T-helper 2 cell treated with Interferon-gamma antibody and Interleukin-4, amounts not matched to agents 5 μg/mL and 100 μg/mL, for 36 hours (primary cell): ENCODE measurements at places on chromosomes 13 and 19.

- H3K4me3 ChIP-seq, result no peak overlapping the region
- H3K4me1 ChIP-seq, result peaks cover 3% of the 10 kb centered on the region
- no peaks in the 10 kb centered on the region for H3K27me3 ChIP-seq
- H3K36me3 ChIP-seq, result no peaks in the 10 kb centered on the region
- H3K27ac ChIP-seq, result peak overlapping the region; percentile 7
Measured at GRCh38 chr19:1840541-1841115, 7.7 kb downstream of the REXO1 start.

DNA sequence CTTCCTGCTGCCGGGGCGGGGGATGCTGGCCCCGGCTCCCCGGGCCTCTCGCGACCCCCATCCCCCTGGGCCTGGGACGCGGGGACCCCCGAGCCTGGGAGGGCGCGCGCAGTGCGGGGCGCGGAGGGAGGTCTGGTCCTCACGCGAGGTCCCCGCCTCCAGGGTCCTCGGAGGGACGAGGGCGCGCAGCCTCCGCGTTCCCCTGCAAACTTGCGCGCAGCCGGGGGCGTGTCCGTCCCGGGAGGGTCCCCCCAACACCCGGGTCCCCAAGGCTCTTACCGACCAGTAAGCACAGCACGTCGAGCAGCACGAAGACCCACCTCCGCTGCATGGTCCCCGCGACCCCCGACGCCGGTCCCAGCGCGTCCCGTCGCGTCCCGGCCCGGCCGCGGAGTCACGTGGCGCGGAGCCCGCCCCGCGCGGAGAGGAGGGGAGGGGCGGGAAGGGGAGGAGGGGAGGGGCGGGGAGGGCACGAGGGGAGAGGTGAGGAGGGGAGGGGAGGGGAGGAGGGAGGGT, at the start of gene PLPP2:
TSS of gene PLPP2 (minus strand) at position 398 of the 516 bp plus-strand sequence. CDS start at position 331, 67 bp downstream.
- no peak for DNase-seq
- H3K36me3 ChIP-seq, result no peaks in the 10 kb centered on the region
- H3K27me3 ChIP-seq, result peaks cover 39% of the 10 kb centered on the region
- H3K4me1 ChIP-seq, result no peaks in the 10 kb centered on the region
- no peak within 1 kb of the TSS for H3K4me3 ChIP-seq

DNA sequence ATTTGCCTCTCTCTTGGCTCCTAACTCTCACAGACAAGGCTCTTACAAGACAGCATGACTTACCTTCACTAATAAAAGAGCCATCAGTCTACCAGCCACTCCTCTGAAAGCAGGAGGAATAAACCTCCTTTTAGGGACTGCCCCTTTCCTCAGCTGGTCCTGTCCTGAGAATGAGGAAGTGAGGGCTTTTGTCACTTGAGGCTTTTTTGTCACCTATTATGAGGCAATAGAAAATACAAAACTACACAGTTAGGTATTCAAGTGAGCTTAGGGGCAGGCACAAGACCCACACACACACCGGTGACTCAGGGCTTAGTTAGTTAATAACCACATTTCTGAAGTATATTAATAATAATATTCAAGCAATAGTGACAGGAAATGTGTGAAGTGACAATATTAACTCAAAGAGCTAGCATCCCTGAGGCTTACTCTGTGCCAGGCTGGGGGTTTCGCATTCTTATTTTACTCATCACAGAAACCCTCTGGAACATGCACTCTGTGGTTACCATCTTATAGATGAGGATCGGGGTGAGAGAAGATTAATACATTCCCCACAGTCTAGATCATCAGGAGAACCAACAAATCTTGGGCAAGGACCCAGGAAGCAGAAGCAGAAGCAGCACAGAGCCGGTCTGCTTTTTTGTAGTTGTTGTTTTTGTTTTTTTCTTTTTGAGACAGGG, 379.9 kb downstream of the LIG4 start:
- no peaks in the 10 kb centered on the region for H3K36me3 ChIP-seq
- DNase-seq, result no peak
- no peak overlapping the region for H3K27ac ChIP-seq
- H3K27me3 ChIP-seq, result no peaks in the 10 kb centered on the region
- H3K4me1 ChIP-seq, result no peaks in the 10 kb centered on the region

DNA sequence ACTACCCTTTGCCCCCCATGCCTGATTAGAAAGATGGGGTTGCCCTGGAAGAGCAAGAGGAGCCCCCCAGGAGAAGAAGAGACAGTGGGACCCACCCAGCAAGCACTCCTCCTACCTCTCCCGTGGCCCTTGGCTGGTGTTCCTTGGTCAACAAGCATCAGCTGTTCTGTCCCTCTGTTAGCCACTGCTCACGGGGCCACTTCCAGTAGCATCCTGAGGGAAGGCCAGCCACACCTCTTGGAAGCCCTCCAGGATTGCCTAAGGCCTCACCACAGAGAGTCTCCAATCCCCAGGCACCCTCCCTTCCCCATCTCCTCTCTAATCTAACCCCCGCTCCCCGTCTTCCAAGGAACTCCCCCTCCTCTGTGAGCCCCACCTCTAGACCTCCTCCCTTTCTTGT, 15.1 kb upstream of the DPP9 start:
- H3K27ac ChIP-seq, result no peak overlapping the region
- H3K4me1 ChIP-seq, result peaks cover 1% of the 10 kb centered on the region
- peaks cover 1% of the 10 kb centered on the region for H3K27me3 ChIP-seq
- H3K36me3 ChIP-seq, result no peaks in the 10 kb centered on the region
- DNase-seq, result no peak

DNA sequence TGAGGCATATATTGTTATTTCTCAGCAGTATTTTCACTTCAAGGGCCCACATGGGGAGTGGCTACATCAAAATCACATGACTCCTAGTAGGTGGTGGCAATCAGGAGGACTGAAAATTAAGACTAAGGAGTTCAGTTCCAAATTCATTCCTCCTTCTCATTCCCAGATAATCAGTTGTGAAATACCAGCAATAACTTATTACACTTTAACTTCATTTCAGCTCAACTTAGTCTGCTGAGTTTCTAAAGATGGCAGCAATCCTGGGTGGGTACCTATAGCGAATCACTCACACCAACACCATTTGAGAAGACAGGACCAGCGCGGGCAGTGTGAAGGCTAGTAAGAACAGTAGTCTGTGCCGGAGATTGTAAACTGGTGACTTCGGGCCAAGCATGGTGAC, 63.9 kb upstream of the SLC10A2 start:
- no peaks in the 10 kb centered on the region for H3K36me3 ChIP-seq
- H3K4me1 ChIP-seq, result no peaks in the 10 kb centered on the region
- no peak for DNase-seq

DNA sequence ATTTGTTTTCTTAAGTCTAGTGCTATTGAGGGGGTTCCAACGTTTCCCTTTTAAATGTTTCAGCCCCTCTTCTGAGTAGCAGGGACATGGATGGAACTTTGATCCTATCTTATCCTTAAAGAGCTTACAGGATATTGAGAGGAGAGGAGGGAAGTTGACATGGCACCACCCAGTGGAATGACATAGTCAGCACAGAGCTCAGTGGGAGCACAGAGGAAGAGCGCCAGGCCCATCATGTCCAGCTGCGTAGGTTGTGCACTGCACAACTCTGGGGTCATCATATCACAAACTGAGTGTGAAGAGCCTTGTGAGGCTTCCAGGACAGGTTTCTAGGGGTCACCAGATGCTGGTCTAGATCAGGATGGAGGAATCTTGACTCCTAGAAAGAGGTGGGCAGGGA, 4.6 kb upstream of the CDC42EP5 start:
- H3K36me3 ChIP-seq, result no peaks in the 10 kb centered on the region
- DNase-seq, result no peak
- H3K4me1 ChIP-seq, result peaks cover 15% of the 10 kb centered on the region
- H3K4me3 ChIP-seq, result no peak overlapping the region
- no peak overlapping the region for H3K27ac ChIP-seq

- peaks cover 11% of the 10 kb centered on the region for H3K4me1 ChIP-seq
- peaks cover 10% of the 10 kb centered on the region for H3K36me3 ChIP-seq
- H3K4me3 ChIP-seq, result no peak overlapping the region
- no peak overlapping the region for H3K27ac ChIP-seq
- peaks cover 26% of the 10 kb centered on the region for H3K27me3 ChIP-seq
Measured at GRCh38 chr19:4199699-4200293, 17.3 kb downstream of the ANKRD24 start.

DNA sequence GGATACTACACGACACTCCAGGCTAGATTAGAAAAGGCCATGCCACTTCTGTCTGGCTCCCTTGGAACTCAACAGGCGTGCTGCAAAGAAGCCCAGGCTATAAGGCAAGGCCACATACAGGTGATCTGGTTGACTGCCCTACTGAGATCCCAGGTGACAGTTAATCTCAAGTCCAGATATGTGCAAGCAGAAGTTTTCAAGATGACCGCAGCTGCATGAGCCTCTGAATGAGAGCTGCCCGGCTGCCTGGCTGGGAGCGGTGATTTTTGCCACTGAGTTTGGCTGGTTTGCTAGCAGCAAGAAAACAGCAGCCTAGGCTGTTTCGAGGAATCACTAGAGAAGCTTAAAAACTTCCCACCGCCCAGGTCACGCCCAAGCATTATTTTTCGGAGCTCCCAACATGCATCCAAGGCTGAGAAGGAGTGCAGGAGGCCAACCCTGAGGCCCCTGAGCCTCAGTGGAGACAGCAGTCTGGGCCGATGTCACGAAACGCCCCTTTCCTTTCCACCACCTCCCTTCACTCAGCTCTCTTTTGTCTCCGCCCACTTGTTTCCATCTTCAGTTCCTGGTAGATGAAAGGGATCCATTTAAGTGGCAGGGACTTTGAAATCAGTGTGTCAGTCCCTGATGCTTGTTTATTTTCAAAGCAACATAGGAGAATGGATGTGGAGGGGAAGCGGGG, 14.0 kb upstream of the URI1 start:
- peaks cover 8% of the 10 kb centered on the region for H3K27me3 ChIP-seq
- no peak overlapping the region for H3K4me3 ChIP-seq
- DNase-seq, result no peak
- peaks cover 10% of the 10 kb centered on the region for H3K4me1 ChIP-seq

DNA sequence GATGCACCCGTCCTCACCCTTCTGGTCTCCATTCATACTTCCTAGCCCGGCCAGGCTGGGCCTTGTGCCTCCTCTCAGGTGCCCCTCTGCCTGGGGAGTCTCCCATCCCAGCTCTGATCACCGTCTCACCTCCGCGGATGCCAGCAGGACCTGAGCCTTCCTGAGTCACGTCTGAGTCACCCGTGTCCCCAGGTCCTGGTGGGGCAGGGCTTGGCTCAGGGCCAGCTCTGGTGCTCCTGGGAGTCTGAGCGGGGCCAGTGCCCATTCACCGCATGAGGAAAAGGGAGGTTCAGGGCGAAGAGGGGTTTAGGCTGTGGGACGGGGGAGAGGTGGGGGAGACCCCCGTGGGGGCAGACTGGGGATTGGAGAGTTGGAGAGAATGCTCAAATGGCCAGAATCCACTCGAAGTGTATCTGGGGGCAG, 593 bp downstream of the ATP8B3 start:
- no peaks in the 10 kb centered on the region for H3K27me3 ChIP-seq
- H3K27ac ChIP-seq, result peak overlapping the region; percentile 87
- peaks cover 14% of the 10 kb centered on the region for H3K4me1 ChIP-seq
- peak; percentile 36 for DNase-seq

- peaks cover 7% of the 10 kb centered on the region for H3K36me3 ChIP-seq
- no peak overlapping the region for H3K27ac ChIP-seq
- no peak overlapping the region for H3K4me3 ChIP-seq
- H3K27me3 ChIP-seq, result no peaks in the 10 kb centered on the region
- DNase-seq, result no peak
Measured at GRCh38 chr13:73820688-73821087, 313.5 kb downstream of the KLF12 start.

GRCh38 chr13:63345835-63346234, 1930.2 kb upstream of the PCDH20 start:
- no peak overlapping the region for H3K4me3 ChIP-seq
- H3K36me3 ChIP-seq, result no peaks in the 10 kb centered on the region
- H3K4me1 ChIP-seq, result no peaks in the 10 kb centered on the region
- no peak for DNase-seq
